ENCODE measurements at places on chromosomes 5 and 9.

DNA sequence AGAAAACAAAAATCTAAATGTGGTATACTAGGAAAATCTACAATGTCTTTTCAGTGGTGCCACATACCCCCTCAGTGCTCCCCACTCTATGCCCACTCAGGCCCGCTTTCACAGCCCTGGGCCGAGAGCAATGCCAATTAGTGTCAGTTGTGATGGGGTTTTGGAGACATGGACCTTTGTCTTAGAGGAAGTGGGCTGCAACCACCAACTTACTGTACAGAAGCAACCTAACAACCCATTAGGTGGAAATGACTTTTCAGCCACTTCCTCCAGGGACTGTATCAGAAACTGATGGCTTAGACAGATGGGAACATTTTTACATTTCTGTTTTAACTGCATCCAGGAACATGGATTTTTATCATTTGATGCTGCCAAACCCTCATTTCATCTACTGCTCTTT is 268.0 kb downstream of the BNC2 start:
- no peak for DNase-seq

- DNase-seq, result no peak
These were observed 295.7 kb downstream of the KCNN2 start for GRCh38 chr5:114657342-114658130.

- DNase-seq, result no peak
These were observed 58.6 kb upstream of the ZSWIM6 start for GRCh38 chr5:61273279-61273975.

GRCh38 chr5:157520911-157521703 is 54.5 kb downstream of the ADAM19 start:
- no peak for DNase-seq

DNA sequence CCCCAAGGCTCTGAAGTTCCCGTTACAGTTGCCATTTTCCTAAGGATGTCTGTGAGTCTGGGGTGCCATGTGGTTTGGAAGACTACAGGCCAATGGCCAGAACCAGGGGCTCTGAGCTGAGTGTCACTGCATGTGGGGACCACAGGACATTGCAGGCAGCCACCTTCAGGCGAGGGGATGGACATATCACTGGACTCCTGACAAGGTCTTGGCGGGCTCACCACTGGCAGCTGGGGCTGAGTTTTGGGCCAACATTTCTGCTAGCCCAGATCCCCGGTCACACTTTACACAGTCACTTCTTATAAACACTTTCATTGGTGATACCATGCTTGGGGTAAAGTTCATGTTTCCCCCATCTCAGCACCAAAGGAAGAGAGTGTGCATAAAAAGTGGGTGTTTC is 109.8 kb downstream of the RASGRF2 start:
- no peak for DNase-seq

DNA sequence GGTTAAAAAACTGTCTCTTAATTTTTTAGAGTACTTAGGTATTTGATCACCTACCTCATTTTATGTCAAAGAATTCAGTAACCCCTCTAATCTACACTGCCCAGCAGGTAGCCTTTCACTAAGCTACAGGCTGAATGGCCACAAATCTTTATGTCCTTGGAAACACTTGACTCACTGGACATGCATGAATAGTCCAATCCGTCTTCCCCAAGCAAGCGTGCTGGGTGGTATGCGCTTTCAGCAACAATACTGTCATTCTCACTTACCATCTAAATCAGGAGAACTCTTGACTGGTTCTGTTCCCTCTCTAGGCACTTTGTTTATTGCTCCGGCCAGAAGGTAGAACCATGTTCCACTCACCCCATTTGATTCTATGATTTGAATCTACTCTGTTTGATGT is 73.1 kb downstream of the TRPM3 start:
- DNase-seq, result no peak

Data from H9 (cell line).